ENCODE measurements at places on chromosomes 6 and 20. TPM values are rescaled to one million over a fixed set of nuclear protein-coding genes. Genes with fewer than 3 reads are reported as not detected.

The SYCP2 gene
- 4.4 TPM for total RNA-seq

The PLA2G7 gene
- total RNA-seq: not detected

The TRAM2 gene
- 2.6 TPM for total RNA-seq

The SPATS1 gene
- total RNA-seq: not detected

The TPD52L1 gene
- total RNA-seq: 0.34 TPM

The PTCRA gene
- not detected for total RNA-seq

The CLPSL2 gene
- not detected for total RNA-seq

The PHACTR3 gene
- total RNA-seq: not detected

The GSTA1 gene
- not detected for total RNA-seq

The CDYL gene
- 35.6 TPM for total RNA-seq

The SNAI1 gene
- total RNA-seq: 0.52 TPM

The PTK6 gene
- total RNA-seq: 0.15 TPM

Measured in activated CD8-positive, alpha-beta memory T cell treated with anti-CD3 and anti-CD28 coated beads for 36 hours (primary cell).